ENCODE measurements at places on chromosomes 4 and X.

- DNase-seq, result peak; percentile 48
Measured at GRCh38 chr4:187618701-187619281, 376.8 kb upstream of the ZFP42 start.

DNA sequence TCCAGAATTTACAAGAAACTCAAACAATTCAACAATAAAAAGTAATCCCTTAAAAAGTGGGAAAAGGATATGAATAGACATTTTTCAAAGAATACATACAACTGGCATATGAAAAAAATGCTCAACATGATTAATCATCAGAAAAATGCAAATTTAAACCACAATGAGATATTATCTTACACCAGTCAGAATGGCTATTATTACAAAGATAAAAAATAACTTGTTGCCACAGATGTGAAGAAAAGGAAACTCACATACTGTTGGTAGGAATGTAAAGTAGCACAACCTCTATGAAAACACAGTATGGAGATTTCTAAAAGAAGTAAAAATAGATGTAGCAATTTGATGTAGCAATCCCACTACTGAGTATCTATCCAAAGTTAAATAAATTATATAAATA is 65.1 kb upstream of the DIAPH2 start:
- no peak for DNase-seq

- peak; percentile 47 for DNase-seq
Measured at GRCh38 chrX:68511255-68511654, 12.4 kb downstream of the YIPF6 start.

GRCh38 chrX:66193821-66194220 is 29.8 kb downstream of the HEPH start:
- DNase-seq, result no peak

DNA sequence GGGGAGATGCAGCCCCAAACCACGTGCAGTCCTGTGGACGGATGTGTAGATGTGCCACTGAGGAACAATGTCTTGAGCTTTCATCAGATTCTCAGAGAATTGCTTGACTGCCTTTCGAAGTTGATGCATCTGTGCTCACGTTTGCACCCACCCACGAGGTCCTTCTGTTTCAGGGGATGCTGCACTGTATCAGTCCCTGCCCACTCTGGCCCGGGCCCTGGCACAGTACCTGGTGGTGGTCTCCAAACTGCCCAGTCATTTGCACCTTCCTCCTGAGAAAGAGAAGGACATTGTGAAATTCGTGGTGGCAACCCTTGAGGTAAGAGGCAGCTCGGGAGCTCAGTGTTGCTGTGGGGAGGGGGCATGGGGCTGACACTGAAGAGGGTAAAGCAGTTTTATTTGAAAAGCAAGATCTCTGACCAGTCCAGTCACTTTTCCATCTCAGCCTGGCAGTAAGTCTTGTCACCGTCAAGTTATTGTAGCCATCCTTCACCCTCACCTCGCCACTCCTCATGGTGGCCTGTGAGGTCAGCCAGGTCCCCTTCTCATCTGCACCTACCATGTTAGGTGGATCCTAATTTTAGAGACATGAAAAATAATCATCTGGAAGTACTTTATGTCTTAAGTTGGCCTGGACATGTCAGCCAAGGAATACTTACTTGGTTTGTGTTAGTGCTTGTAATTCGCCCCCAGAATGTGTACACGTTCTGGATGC is 36.4 kb upstream of the MSANTD1 start:
- DNase-seq, result no peak

DNA sequence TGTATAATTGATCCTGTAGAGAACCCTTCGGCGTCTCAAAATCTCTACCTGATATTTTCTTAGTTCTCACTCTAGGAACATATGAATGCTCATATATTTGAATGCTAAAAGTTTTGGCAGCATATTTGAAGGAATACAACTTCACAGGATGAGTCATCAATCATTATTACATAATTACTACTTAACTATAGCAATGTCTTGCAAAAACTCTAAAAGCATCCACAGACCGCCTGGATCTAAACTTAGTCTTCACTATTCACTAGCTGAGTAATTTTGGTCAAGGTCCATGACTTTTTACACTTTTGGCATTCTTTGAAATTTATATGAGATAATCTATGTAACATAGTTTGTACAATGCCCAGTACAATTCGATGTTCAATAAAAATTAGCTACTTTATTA is 194.7 kb downstream of the DTHD1 start:
- no peak for DNase-seq
